ENCODE measurements at places on chromosomes 7 and 10.

- peak; percentile 27 for DNase-seq
Observed at GRCh38 chr10:80260295-80261243, 28.9 kb downstream of the MAT1A start.

DNA sequence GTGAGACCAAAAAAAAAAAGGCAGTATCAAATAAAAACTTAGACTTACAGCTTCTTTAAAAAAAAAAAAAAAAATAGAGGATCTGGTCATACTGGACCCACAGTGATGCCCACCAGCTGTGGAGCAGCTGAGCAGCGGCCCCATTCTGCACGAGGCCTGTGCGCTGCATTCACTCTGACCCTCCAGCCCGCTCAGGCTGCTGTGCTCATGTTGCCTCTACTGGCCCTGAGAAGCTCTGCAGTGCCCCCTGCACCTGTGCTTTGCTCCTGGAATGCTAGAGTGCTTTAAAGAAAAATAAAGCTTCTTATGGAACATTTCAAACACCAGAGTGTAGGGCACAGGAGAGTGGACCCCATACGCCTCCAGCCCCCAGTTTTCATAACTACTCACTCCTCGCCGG, 33.2 kb downstream of the TMEM120A start:
- DNase-seq, result no peak

DNA sequence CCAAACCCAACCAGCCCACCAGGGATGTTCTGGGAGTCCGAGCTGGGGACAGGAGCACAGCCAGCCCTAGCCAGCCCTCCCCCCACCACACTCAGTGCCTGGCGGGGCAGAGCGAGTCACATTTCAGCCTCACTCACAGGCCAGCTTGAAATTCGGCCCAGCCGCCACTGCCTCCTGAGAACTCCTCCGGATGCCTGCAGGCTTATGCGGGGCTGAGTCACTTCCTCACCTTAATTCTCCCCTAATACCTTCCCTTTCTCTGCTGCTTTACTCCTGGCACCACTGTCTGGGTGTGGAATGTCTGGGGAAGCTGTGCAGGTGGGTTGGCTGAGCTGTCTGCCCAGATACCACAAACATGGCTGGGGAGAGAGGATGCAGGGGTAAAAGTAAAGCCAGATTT, 22.6 kb upstream of the DLG5 start:
- peak; percentile 73 for DNase-seq

- no peak for DNase-seq
Observed at GRCh38 chr10:116626815-116627214, 6.1 kb downstream of the PNLIPRP2 start.

DNA sequence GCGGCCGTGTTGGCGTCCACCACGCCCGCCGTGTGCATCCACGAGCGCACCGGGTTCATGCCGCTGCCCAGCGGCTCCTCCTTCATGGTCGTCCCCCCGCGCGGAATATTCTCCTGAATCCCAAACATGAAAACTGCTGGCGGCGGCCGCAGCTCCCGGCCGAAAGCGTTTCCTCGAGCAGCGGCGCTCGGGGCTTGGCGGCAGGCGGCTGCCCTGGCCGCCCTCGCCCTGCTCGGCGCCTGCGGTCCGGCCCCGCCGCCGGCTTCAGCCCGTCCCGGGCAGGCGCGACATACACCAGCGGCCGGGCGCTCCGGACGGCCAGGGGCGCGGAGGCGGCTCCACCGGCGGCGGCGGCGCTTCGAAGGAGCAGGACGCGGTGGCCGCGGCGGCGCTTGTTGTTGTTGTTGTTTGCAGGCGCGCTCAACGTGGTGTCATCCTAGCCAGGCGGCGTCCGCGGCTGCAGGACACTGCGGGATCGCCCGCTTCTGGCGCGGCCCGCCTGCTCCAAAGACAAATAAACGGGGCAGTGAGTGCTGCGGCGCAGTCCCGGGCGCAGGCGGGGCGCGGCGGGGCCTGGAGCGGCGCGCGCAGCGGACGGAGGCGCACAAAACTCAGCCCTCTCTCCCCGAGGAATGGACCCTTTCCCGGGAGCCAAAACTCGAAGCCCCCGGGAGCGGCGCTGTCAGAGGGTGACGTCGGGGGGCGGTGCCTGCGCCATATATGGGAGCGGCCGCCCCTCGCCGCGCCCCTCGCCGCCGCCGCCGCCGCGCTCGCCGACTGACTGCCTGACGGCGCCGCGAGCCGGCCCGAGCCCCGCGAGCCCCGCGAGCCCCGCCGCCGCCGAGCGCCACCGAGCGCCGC, at the start of gene EBF3:
Gene EBF3 (minus strand): TSS at position 634 of the 861 bp plus-strand sequence. CDS start 506 bp downstream, at position 128.
- DNase-seq, result no peak

- DNase-seq, result no peak
Observed at GRCh38 chr10:62669341-62669740, 135.2 kb upstream of the ADO start.

DNA sequence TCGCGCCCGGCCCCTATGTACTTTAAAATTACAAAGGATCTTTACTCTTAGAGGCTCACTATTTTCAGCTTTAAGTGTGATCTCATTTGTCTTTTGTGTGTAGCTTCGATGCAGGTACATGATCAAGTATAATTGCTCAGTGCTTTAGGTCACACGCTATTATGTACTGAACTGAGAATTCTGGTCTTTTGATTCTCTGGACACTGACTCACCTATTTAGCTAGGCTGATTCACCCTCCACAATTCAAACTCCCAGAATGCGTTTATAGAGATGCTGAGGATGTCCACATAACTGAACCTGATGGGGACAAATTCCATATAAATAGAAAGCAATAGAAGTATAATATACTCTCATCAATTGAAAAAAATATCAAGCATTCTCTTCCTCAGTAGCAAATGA, 57.8 kb downstream of the PRKCQ start:
- no peak for DNase-seq

GRCh38 chr10:73867871-73868631, 6.3 kb downstream of the CAMK2G start:
- no peak for DNase-seq

DNA sequence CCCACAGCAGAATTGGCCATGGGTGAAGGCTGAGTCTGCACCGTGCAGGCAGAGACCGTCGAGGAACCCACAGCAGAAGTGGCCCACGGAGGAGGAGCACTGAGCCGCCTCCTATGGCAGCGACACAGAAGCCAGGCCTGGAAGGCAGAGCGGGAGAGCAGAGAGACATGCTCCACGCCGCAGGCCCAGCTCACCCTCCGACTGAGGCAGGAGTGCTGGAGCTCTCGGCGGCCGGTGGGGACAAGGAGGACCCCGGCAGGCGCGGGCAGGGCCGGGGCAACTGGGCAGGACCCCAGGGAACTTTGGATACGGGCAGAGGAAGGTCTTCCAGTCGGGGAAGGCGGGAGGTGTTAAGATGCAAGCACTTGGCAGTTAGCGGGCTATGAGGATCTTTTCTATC, 420.4 kb downstream of the DNAJB6 start:
- DNase-seq, result no peak

- DNase-seq, result no peak
Observed at GRCh38 chr7:83519240-83519639, 129.7 kb downstream of the SEMA3E start.

DNA sequence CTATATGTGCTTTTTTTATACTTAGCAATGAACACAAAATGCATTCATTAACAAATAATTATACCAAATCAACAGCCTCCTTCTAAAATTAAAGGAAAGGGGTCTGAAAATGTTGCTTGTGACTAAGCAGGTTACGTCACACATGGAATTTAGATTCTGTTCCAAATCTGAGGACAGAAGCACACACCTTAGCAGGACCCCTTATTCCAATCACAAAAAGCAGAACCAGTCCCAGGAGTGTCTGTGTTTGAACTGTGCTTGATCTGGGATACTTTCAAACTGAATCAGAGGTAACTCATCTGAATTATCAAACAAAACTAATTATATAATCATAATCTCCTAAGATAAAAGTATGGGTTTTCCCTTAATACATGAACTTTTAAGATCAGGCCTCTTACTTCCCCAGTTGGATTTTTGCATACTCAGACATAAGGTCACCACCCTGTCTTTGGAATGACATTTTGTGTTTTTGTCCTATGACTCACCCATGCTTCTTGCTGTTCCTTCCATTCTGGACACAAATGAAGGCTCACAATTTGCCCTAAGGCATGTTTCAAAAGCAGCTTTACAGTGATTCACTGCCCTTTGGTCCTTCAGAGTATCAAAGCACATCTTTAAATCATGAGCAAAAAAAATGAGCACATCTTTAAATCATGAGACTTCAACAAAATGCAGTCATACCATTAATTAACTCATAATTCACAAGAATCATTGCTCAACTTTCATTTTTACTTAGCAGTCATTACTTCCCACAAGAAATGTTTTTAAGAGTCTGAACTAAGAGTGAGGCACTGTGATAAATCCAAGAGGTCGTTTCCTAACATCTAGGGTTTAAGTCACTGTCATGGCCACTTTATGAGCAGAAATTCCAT, 35.5 kb downstream of the SEMA3C start:
- DNase-seq, result peak; percentile 97

GRCh38 chr7:107037717-107038603, 6.5 kb upstream of the PRKAR2B start:
- no peak for DNase-seq

GRCh38 chr10:79147306-79147705, 78.5 kb downstream of the ZMIZ1 start:
- DNase-seq, result no peak

DNA sequence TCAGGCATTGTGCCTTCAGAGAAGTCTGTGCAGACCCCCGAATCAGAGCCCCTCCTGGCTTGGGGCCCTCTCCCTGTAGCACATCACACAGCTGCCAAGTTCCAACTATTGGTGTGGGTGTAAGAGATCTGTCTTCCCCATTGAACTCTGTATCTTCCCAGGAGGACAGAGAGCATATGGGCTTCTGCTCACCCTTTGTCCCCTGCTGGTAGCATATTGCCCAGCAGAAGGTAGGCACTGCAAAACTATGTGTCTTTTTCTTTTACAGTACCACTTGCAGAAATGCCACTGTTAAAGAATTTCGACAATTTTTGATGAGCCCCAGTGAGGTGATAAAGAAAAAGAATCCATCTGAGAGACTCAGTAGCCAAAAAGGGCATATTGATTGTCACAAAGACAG, 59.6 kb downstream of the NPY start:
- DNase-seq, result no peak

DNA sequence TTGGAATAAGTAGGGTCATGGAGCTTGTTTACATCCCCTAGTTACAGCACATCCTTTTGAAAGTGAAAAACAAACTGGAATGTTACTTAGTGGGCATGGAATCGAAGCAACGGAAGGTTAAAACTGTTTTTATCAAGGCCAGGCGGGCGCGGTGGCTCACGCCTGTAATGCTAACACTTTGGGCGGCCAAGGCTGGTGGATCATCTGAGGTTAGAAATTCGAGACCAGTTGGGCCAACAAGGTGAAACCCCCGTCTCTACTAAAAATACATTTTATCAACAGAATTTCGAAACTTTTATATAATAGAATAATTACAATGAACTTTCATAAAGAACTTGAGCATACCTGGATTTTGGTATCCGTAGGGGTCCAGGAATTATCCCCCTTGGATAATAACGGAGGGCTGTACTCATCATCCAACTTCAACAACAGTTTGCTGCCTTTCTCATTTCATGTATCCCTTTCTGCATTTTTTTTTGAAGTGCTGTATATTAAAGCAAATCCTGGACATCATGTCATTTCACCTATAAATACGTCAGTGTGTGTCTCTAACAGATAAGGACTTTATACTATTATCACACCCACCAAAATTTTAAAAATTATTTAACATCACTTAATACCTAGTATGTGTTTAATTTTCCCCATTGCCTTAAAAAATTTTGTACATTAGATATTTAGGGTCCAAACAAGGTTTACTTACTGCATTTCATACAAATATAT, 1.3 kb upstream of the TMED4 start:
- no peak for DNase-seq

GRCh38 chr7:12814828-12815227, 127.4 kb downstream of the ARL4A start:
- DNase-seq, result no peak

DNA sequence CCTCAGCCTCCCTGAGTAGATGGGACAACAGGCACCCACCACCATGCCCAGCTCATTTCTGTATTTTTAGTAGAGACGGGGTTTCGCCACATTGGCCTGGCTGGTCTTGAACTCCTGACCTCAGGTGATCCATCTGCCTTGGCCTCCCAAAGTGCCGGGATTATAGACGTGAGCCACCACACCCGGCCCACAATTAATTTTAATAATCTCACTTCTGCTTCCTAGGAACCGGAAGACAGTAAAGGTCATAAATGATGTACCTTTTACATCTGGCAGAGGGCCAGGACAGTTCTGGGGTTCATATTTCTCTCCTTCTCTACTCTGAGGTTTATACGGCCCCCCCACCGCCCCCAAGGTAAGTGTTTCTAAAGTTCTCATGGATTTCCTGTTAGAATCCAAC, 31.2 kb upstream of the AOAH start:
- DNase-seq, result no peak

- no peak for DNase-seq
Observed at GRCh38 chr10:49756641-49757040, 5.5 kb downstream of the OGDHL start.

GRCh38 chr10:51685768-51686167, 13.6 kb downstream of the CSTF2T start:
- no peak for DNase-seq

- DNase-seq, result peak; percentile 91
Observed at GRCh38 chr7:48088559-48089045, 463 bp upstream of the UPP1 start.

- no peak for DNase-seq
Observed at GRCh38 chr10:96407560-96408069, 48.8 kb upstream of the OPALIN start.

- no peak for DNase-seq
Observed at GRCh38 chr7:8433477-8434289, at the start of gene NXPH1. Gene NXPH1, plus strand, starts transcription at chr7:8433609.

GRCh38 chr10:3816995-3817394, 32.0 kb upstream of the KLF6 start:
- no peak for DNase-seq

DNA sequence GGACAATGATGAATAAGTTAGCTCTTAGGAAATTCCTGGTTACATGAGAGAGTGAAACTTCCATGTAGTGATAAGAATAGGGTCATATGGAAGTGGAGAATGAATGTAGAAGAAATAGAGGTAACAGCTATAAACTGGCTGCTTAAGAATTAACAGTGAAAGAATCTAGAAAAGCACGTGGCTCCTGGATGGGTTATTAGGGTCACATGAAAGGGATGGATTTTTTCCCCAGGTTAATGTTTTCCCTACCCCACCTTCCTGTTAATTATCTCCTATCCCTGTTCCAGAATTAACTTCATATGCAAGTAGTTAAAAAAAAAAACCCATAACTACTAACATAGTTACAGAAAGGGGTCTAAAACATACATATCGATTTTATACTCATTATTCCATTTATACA, 58.0 kb downstream of the ANKIB1 start:
- no peak for DNase-seq

GRCh38 chr10:3468919-3469638, 296.5 kb upstream of the PITRM1 start:
- no peak for DNase-seq

DNA sequence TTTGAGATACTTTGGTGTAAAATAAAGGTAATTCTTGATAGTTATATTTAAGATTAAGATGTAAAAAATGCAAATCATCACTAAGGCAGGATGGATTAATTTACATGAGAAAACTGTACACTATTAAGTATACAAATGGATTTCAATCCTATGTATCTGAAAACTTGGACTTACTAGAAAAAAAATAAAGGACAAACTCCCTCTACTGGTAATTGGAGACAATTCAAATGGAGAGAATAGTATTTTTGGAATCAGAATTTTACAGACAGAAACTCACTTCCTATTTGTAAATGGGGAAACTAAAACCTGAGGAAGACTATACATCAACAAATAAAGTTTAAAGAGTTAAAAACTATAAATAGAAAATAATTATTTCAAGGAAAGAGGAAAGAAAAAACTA, 62.6 kb downstream of the CUL2 start:
- DNase-seq, result no peak

- DNase-seq, result no peak
Observed at GRCh38 chr10:98963608-98964007, 272.0 kb downstream of the HPSE2 start.

- DNase-seq, result no peak
Observed at GRCh38 chr7:7486362-7486761, 49.3 kb downstream of the COL28A1 start.

All from Panc1 (cell line).